ENCODE measurements at places on chromosomes 7 and 10.

DNA sequence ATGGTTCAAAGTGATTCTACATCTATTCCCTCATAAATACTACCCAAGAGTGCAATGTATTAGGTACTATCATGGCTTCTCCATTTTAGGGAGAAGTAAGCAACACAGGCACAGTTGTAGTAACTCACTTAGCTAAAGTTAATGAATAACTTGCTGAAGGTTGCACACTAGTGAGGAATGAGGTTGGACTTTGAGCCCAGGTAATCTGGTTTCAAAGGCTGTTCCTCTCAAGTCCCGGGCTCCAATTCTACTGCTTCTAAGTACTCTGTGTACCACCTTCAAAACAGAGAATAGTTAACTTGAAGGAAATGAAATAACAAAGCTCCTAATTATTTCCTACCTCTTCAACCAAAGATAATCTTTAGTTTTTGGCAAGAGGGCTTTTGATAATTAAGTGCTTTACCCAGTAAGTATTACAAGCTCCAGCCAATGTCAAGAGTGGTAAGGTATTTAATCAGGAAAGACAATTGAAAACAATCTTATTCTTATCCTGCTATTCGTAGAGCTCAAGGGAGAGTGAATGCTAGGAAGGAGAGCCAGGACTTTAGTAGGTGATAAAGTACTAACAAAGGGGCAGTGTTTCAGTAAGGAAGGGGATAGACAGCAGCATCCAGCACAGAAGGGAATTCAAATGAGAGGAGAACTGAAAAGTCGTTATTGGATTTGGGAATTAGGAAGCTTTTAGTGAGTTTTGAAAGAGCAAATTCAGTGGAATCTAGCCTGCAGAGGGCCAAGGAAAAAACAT is 158.2 kb upstream of the PTPRZ1 start:
- no peak for DNase-seq

DNA sequence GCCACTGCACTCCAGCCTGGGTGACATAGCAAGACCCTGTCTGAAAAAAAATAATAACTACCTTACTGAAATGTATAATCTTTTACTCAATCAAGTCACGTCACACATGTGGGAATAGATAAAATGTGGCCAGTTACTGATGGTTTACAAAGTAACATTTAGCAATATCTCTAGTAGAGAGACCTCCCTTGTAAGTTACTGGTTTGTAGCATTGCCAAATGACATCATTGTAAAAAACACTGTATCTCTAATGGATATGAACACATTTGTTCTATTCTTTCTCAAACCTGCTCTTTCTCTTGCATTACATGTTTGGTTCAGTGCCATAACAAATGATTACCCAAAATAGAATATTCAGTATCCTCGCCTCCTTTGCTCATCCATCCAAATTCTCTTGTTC is 18.8 kb downstream of the TET1 start:
- no peak for DNase-seq

GRCh38 chr7:18421297-18422002 is 74.1 kb upstream of the HDAC9 start:
- DNase-seq, result no peak

GRCh38 chr10:126465771-126466170 is 77.5 kb upstream of the ADAM12 start:
- no peak for DNase-seq

GRCh38 chr7:142856565-142857245 is 1.8 kb downstream of the EPHB6 start:
- no peak for DNase-seq

- DNase-seq, result no peak
Measured at GRCh38 chr7:15723841-15724240, 37.4 kb upstream of the MEOX2 start.

DNA sequence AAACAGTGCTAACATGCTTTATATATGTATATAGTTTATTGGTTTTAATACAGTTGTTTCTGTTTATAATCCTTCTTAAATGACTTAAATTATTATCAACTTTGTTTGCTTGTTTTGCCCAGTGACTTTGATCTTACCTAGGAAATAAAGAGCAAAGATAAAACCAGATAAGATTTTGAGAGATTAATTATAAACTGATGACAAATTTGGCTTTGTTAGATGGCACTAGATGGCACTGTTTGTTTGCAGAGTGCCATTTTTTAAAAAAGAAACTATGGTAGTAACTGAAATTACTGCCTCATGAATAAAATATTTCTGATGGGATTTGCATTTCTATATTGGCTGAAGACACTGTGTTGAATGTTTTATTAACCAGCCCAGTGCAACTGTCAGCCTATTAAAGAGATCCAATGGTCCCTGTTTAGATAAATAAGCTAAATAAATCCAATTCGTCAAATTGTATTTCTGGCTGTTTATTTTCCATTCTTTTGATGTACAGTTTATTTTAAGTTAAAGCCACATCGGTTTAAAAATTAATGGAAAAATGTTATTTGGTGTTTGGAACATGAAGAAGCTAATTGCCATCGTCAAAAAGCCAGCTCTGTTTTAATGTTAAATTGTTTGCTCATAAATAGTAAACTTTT is 28.7 kb downstream of the VTI1A start:
- DNase-seq, result no peak
